ENCODE measurements at places on chromosomes 2 and 18.

DNA sequence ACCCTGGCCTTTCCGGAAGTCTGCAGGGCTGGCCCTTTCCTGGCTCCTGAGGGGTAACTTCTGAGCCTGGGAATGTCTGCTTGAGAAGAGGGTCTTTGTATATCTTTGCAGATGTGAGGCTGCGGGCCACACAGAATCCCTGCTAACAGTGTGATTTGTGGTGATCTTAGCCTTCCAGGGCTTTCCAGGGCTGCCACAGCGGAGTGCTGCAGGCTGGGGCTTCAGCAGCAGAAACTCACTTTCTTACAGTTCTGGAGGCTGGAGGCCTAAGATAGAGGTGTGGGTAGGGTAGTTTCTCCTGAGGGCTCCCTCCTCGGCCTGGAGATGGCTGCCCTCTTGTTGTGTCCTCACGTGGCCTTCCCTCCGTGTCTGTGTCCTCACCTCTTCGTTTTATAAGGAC, 294.7 kb upstream of the HS6ST1 start:
- no peak for DNase-seq

GRCh38 chr2:118123561-118124232, 35.4 kb downstream of the INSIG2 start:
- DNase-seq = no peak

DNA sequence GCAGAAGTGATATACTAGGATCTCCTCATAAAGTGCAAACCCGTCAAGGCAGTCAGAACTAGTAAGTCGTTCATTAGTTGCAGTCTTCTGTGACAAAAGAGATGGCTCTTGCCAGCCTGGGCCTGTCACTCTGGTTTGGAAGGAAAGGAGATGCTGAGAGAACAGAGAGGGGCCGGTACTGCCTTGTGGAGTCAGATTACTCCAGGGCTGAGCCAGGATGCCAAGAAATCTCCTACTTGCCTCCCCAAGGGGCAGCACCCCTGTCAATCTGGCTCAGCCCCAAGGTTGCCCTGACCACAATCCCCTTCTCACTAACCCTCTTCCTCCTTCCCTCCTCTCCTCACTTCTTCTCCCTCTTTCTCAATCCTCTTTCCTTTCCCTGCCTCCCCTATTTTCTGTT, 62.9 kb upstream of the ASPRV1 start:
- peak; percentile 20 for DNase-seq

DNA sequence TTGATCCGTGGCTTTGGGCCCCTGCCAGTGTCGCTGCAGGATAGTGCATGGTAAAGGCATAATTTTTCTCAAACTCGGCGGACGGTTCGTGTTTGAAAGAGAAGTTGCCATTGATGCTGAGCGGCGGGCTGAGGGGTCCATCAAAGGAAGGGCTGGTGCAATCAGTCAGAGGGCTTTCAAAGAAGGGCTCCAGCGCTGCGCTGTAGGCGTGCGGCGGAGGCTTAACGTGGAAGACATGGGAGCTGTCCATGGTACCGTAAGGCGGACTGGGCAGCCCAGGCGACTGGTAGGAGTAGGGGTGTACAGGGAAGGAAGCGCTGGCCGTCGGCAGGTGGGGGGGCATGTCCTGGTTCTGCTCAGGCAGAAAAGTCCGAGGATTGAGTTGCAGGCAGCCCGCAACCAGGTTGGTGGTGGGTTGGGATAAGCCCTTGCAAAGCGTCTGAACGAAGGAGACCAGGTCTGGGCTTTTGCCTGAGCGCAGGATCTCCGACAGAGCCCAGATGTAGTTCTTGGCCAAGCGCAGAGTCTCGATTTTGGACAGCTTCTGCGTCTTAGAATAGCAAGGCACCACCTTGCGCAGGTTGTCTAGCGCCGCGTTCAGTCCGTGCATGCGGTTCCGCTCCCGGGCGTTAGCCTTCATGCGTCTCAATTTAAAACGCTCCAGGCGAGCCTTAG, 2.3 kb downstream of the NEUROD1 start:
- DNase-seq = peak; percentile 91

DNA sequence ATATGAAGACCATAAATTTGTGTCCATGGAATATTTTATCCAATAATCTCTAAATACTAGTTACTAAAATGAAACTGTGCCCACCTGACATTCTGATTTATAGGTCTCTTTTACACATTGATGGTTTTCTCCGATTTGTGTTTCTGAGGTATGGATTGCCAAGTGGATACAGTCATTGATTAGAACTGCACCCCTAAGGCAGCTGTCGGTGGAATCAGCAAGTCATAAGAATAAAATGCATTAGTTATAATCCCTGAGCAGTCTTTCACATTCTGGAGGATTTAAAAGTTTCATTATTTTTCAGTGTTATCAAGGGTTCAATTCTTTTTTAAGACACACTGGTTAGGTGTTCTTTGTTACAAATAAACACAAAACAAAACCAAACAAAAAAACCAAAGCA, 6.0 kb downstream of the CAVIN2 start:
- DNase-seq = no peak

GRCh38 chr18:58044370-58045241, 580 bp downstream of the NEDD4L start:
- DNase-seq = peak; percentile 35

GRCh38 chr2:65053199-65053598, 3.0 kb upstream of the CEP68 start:
- no peak for DNase-seq

- no peak for DNase-seq
Observed at GRCh38 chr2:165268754-165269153, 29.5 kb downstream of the SCN2A start.

GRCh38 chr2:45011621-45012602, 2.7 kb upstream of the SIX2 start:
- no peak for DNase-seq

GRCh38 chr2:239951129-239951734, 73.9 kb downstream of the NDUFA10 start:
- DNase-seq = no peak

- no peak for DNase-seq
Observed at GRCh38 chr2:134425724-134426496, 172.0 kb downstream of the MGAT5 start.

GRCh38 chr2:225739328-225739727, 339.8 kb downstream of the NYAP2 start:
- DNase-seq = no peak

GRCh38 chr18:12254136-12254819, at the start of gene CIDEA:
Gene CIDEA, plus strand, starts transcription at chr18:12254361. Its CDS starts 23 bp downstream, at chr18:12254384.
- peak; percentile 59 for DNase-seq
